ENCODE measurements at places on chromosomes 12 and 14.

DNA sequence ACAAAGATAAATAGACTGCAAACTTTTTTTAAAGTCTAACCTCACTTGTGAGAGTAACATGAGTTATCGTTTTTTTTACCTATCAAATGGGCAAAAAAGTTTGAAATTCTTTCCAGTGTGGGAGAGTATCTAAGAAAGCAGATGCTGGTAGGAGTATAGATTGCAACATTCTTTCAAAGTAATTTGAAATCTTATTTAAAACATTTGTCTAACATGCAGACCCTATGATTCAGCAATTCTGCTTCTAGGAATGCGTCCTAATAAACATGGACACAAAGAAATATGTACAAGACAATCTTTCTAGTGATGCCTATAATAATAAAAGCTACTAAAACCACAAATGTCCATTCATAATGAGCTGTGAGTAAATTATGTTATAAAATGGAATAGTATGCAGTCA is 110.4 kb upstream of the TMCC3 start:
- DNase-seq, result no peak

DNA sequence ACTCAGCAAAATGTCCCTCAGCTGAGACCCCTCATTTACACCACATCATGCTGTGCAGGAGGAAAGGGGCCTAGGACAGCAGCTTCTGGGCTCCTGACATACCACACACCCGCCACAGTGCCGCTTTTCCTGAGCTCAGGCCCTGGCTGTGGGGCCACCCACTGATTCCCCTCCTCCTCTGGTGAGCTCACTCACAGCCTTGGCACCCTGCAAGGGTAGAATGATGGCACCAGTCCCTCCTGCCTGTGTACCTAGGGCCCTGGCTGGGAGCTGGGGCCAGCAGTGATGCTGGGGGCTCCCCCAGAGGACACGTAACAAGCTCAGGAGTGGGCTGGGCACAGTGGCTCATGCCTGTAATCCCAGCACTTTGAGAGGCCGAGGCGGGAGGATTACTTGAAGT is 44.4 kb downstream of the PLEKHD1 start:
- no peak for DNase-seq

DNA sequence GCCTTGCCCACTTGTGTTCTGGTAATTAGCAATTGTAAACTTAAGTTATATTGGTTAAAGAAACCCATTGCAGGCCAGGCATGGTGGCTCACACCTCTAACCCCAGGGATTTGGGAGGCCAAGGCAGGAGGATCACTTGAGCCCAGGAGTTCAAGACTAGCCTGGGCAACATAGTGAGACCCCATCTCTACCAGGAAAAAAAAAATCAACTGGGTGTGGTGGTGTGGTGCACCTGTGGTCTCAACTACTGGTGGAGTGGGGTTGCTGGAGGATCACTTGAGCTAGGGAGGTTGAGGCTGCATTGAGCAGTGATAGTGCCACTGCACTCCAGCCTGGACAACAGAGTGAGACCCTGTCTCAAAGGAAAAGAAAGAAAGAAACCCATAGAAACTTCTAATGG is 13.7 kb downstream of the YY1 start:
- DNase-seq, result no peak

GRCh38 chr14:91396959-91397815 is 20.4 kb downstream of the CCDC88C start:
- DNase-seq, result no peak

DNA sequence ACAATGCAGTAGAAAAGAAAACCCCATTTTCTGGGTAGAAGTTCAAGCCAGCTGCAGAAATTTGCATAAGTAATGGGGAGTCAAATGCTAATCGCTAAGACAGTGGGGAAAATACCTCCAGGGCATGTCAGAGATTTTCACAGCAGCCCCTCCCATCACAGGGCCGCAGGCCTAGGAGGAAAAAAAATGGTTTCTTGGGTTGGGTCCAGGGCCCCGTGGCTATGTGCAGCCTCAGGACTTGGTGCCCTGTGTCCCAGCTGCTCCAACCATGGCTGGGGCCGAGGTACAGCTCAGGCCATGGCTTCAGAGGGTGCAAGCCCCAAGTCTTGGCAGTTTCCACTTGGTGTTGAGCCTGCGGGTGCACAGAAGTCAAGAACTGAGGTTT is 14.6 kb downstream of the OR10P1 start:
- DNase-seq, result no peak

DNA sequence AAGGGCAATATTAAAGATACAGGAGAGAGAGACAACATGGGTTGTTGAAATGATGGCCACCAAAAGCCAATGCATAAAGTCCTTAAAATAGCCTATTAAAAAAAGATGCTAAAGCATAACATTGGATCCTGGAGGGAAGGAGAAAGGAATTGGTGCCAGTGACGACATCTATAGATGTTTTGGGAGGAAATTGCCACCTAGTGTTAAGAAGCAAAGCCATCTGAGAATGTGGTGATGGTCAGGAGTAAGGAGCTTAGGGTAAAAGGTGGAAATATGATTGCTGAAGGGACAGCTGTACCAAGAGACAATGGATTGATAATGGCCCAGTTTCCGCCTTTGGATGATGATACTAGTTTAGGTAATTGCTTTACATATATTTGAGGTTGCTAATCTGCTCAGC is 85.1 kb downstream of the TMEM30B start:
- no peak for DNase-seq

- DNase-seq, result no peak
These were observed 782 bp upstream of the LGR5 start for GRCh38 chr12:71438670-71439361.

DNA sequence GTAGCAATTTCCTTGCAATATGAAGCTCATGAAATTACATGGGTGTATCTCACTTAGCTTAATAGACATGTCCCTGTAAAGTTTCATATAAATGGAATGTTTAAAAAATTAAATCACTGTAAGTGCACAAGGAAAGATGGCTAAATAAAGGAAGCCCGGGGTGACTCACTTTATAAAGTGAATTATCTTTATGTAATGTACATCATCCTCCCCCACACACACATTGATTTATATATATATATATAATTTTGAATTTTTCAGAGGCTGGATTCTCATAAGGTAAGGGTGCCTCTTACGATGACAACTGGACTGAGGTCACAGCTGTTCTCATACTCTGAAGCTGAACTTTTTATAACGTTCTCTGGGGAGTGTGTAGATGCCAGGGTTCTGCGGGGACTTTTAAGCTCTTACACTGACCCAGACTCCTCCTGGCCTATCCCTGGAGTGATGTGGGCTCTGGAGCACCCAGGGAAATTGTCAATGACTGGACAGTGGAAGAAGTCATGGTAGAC is 108.7 kb upstream of the HIF1A start:
- no peak for DNase-seq

GRCh38 chr14:94038510-94038909 is 12.4 kb downstream of the OTUB2 start:
- no peak for DNase-seq

DNA sequence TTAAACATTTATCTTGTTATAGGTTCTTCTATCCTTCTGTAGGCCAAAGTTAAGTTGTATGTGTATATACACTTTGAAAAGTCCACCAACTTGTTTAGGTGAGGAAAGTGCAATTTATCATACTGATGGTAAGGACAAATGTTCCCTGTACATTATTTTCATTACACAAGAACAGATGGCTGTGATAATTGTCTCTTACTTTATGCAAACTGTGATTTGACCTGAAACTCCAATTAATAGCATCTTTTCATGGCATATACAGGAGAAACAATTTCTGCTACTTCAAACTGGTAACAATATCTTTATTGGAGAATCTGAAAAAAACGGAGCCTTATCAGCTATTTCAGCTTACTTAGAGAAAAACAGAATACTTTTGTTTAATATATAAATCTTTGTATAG is 5.6 kb downstream of the TRIM9 start:
- no peak for DNase-seq

DNA sequence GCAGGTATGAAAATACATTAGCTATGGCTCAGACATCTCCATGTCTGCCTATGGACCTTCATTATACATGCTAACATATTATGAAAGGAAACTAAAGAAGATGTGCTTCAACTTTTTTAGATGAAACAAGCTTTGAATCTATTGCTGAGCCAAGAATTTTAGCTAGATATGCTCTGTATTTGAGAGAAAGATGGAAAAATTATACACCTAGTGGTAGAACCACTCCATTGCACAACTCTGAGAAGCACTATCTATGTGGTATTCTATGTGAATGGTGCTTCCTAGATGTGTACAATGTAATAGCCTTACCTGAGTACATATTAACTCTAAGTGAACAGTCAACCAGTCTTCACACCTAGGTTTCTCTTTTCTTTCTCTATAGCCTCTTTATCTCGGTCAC is 17.3 kb downstream of the EPYC start:
- no peak for DNase-seq

GRCh38 chr14:56821805-56822610 is 11.7 kb upstream of the OTX2 start:
- no peak for DNase-seq

DNA sequence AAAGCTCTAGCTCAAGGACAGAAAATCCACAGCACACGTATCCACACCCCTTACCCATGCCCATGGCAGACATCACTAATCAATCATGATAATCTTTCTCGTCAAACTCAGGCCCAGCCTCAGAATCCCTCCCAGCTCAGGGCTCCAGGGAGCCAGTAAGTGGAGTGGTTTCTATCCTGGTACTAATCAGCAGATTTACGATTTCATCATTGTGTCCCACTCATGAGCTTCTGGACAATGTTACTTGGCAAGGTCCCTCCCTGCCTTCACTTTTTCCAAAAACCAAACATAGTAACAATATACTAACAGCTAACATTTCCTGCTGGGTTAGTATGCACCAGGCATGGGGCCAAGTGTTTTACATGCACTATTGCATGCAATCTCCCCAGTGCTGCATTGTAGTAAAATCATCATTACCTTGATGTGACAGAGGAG is 45.8 kb upstream of the NCOR2 start:
- DNase-seq, result no peak

DNA sequence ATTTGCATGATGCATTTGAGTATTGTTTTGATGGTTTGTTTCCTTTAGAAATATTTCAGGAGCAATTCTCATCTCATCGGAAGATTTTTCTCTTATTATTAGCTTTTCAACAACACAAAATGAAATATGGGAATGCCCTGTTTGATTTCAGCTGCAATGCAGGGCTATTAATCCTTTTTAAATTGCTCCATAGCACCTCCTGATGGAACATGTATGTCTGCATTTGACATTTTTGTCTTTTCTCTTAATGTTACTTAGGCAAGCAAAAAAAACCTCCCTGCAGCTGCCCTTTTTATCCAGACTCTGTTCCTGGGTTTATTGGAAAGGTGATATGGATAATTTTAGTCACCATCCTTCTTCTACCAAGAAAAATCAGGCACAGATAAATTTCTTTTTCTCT is 895.8 kb downstream of the RPS29 start:
- no peak for DNase-seq

DNA sequence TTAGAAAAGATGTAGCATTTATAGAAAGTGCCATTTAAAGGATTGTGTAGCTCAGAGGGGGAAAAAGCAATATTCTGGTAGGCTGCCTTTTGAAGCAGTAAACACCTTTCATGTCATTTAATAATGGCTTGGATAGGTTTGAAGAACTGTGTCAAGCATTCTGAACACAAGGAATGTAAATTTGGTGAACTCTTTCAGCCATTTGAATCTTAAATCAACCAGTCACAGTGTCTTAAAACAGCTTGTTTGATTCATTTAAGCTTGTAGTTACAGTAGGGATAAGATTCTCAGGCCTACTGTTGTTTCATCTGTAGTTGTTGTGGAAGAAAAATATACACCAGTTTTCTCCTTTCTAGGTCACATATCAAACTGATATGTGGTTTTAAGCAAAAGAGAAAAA is 299.4 kb upstream of the NOVA1 start:
- DNase-seq, result no peak

GRCh38 chr14:47929334-47929733 is 253.9 kb upstream of the MDGA2 start:
- DNase-seq, result no peak

DNA sequence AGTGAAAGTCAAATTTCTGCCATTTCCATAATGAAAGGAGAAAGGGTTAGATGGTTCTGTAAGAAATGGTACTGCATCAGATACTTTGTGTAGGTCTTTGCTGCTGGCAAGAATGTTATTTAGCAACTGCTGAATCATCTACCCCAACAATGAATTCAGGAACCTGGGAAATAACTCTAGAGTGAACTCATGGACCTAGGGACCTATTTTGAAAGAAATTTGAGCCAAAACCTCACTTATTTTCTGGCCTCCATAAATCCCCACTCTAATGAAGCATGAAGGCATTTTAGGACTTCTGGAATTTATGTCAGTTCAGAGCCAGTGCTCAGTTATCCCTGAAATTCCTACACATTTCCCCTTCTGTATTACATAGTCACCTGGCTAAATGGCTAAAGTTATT is 50.9 kb upstream of the CPNE8 start:
- no peak for DNase-seq

DNA sequence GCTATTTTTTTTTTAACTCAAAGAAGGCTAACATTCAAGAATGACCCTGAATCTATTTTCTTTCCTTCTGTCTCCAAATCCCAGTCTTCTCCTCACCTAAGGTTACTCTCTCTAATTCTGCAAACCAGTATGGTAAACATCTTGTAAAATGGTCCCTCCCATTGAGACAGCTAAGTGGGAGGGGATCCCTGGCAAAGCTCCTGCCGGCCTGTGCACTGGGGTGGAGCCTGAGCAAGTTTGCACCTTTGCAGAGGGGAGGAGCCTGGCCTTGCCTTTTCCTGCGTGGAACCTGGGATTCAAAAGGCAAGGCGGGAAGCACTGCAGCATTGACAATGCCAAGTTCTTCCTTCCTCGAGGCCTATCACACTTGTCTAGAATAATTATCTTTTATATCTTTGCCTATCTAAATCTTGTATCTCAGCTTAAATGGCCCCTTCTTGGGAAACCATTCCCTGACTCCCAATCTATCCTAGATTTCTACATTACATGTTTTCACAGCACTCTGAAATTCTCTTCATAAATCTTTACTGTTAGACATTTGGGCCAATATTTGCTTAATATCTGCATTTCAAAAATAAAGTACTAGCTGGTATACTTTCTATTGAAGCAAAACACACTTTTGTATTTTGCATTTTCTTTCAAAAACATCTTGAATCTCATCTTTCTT is 83.0 kb downstream of the EPS8 start:
- peak; percentile 4 for DNase-seq

- DNase-seq, result no peak
These were observed 101.6 kb downstream of the RMST start for GRCh38 chr12:97564236-97564635.

- DNase-seq, result no peak
These were observed 100.8 kb downstream of the IGF1 start for GRCh38 chr12:102379346-102380162.

GRCh38 chr14:70601162-70601561 is 707 bp upstream of the MED6 start:
- no peak for DNase-seq
